ENCODE measurements at places on chromosomes 7 and 10.

- no peak for DNase-seq
Observed at GRCh38 chr7:79652619-79653018, 199.2 kb upstream of the MAGI2 start.

GRCh38 chr7:45219130-45219529 lies 61.5 kb downstream of the RAMP3 start:
- no peak for DNase-seq

- peak; percentile 49 for DNase-seq
Observed at GRCh38 chr10:30529373-30529998, 95.5 kb downstream of the MAP3K8 start.

GRCh38 chr7:2066251-2066919 lies 166.4 kb downstream of the MAD1L1 start:
- DNase-seq, result no peak

Data from stimulated activated CD8-positive, alpha-beta memory T cell treated with anti-CD3 and anti-CD28 coated beads, Interleukin-4, amount 100 ng/mL, for 4 hours (primary cell).